ENCODE measurements at places on chromosomes 12 and 14. TPM values are rescaled to one million over a fixed set of nuclear protein-coding genes. Genes with fewer than 3 reads are reported as not detected.

The MYO1H gene
- total RNA-seq = not detected

- no peak for DNase-seq
These were observed 4.5 kb downstream of the TAS2R50 start for GRCh38 chr12:10982244-10982643.

The LRTM2 gene
- total RNA-seq = not detected

- DNase-seq = no peak
These were observed 22.5 kb downstream of the MAP3K12 start for GRCh38 chr12:53476769-53477209.

The SAMD15 gene
- 0.27 TPM for total RNA-seq

The TMTC1 gene
- not detected for total RNA-seq
